ENCODE measurements at places on chromosomes 2 and 18.
A peak's percentile ranks its signal among the peaks of the same experiment; 100 is the strongest.

- peak; percentile 71 for DNase-seq
Observed at GRCh38 chr2:96241900-96242611, 23.7 kb downstream of the TMEM127 start.

DNA sequence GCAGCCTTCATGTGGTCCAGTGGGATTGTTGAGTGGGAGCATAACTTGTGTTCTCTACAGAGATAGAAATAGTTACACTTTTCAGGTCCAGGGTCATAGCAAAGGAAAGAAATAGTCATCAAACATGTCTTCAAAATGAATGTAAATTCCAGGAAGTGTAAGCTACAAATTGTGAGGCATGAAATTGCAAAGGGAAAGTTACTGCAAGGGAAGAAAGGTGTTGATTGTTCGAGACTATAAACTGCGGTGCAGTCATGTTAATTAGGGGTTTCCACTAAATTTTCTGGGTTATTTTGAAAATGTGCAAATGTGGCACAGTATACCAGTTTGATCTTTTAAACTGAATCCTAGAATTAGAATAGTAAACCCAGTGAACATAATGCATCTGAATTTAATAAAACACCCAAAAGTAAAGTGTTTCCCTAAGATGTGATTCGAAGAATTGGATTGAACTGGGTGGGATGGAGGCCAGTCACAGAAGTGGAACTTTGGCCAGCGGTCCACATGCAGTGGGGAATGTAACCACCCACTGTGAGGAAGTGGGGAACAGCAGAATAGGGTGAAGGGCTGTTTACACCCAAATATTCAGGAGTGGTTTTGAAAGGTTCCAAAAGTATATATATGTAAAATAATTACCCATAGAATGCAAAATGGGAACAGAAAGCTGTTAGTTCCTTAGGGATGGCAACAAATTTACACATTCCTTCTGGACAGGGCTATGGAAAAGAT lies 126.5 kb upstream of the CCDC68 start:
- DNase-seq, result no peak

GRCh38 chr2:21268197-21268877 lies 144.6 kb downstream of the TDRD15 start:
- no peak for DNase-seq

DNA sequence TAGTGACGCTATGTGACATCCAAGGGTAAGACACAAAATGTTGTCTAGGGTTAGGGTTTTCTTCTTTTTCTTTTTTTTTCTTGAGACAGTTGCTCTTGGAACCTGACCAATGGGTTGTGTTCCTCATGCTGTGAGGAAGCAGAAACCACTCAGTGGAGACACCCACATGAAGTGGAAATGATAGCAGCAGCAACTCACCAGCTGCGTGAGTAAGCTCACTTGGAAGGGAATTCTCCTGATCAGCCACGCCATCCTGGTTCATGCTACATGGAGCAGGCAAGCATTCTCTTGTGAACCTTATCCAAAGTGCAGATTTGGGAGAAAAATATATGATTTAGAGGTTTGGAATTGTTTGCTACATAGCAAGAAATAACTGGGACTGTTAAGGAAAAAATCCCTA lies 863.7 kb downstream of the EPHA4 start:
- no peak for DNase-seq

DNA sequence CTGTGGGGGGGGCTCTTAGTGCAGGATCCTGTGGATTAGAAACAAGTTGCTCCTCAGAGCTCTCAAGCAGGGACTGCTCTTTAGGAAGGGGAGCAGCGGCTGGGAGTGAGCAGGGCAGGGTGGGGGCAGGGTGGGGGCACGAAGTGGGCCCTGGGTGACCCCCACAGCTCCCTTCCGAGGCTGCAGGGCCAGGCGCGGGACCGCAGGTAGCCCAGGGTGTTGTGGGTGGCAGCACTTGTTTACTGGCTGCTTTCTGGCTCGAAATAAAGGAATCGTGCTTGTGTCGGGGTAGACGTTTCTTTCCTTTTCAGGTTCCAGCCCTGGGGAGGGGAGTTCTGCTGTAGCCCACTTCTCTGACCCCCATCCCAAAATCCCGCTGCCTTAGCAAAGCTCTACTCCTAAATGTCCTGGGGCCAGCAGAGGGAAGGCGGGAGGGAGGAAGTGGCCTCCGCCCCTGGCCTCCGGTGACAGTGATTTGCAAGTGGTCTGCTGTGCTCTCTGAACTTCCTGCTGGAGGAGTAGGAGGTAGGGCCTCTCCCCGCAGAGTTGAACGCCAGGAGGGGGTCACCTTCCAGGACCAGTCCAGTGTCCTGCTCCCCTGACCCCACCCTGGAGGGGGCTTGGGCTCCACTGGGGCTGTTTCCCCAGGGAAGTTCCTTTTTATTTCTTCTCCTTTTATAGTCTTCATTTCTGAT lies 8.3 kb downstream of the NEU4 start:
- no peak for DNase-seq

GRCh38 chr2:178271629-178272333 lies 77.5 kb downstream of the OSBPL6 start:
- peak; percentile 13 for DNase-seq

GRCh38 chr2:96325884-96326255 lies 753 bp downstream of the ITPRIPL1 start:
- DNase-seq, result no peak

DNA sequence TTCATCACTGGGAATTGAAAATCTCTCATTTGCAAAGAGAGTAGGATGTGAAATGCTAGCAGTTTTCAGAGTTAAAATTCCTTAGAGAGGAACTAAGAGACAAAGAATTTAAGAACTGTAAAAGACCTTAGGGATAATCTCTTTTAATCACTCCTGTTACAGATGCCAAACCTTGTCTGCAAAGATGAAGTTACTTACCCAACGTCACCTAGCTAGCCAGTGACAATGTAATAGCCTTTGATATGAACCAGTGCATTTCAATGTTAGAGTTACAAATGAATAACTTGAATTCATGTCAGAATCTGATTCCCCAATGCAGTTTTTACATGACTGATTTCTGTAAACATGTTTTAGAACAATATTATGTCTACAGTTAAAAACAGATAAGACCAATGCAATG lies 190.1 kb downstream of the LRP1B start:
- DNase-seq, result no peak

DNA sequence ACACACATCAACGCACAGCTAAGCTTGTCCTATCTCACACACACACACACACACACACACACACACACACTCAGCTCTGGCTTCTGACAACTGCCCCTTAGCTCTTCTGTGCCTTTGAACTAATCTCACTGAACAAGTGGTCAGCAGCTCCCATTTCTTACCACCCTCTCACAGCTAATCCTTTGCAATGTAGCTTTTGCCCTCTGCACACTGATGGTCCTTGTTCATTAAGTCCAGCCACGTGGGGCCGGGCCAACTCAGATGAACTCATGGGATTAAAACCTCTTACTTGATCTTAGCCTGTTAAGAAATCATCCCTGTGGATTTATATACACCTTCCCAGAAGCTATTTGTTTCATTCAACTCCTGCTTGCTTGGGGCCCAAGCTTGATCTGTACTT lies 36.6 kb downstream of the DPYSL5 start:
- no peak for DNase-seq

- no peak for DNase-seq
Observed at GRCh38 chr2:43224571-43225092, 1.8 kb downstream of the ZFP36L2 start.

DNA sequence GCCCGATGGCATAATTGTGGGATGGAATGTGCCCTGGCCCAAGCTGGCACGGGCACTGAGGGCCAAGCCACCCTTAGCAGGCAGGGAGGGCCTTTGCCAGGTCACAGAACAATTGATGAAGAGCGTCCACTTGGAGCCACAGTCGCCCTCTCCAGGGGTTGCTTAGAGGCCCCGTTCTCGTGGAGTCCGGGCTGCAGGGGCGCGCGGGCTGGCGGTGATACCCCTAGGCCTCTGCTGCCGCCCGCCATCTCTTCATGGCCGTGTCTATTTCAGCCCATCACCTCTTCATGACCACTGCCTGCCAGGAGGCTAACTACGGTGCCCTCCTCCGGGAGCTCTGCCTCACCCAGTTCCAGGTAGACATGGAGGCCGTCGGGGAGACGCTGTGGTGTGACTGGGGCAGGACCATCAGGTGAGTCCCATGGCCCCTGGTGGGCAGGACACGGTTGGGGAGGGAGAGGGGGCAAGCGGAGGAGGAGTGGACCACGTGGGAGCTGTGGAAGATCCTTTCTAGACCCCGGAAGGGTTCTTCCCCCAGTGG lies 17.6 kb downstream of the RAMP1 start:
- no peak for DNase-seq

GRCh38 chr2:241813644-241814392 lies 4.8 kb downstream of the NEU4 start:
- DNase-seq, result no peak

DNA sequence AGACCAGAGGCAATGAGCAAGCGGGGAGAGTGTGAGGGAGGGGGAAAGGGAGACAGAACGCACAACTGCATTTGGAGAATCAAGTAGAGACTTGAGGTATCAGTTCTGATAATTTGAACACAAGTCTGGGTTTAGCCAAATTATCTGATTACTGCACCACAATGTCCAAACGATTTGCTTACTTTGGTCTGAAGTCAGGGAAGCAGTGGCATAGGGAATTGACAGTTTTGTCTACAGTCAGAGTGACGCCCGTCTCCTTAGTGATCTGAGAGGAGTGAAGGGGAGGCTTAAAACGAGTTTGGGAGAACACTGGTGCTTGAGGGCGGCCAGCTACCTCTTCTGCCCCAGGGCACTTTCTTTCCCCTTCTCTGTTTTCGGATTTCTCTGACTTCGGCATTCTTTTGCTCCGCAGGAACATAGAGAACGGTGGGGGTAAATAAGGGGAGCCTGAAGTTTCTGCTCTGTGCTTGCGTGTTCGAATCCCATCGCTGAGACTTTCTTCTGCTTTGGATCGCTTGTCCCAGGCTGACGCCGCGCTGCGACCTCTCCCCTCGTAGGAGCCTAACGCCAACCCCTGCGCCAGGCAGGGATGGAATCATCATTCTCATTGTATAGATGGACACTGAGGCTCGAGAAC lies 2.9 kb upstream of the DLX2 start:
- DNase-seq, result no peak

GRCh38 chr2:56224316-56224715 lies 40.5 kb downstream of the CCDC85A start:
- DNase-seq, result no peak

GRCh38 chr2:68263632-68264031 lies 11.3 kb upstream of the PPP3R1 start:
- no peak for DNase-seq

DNA sequence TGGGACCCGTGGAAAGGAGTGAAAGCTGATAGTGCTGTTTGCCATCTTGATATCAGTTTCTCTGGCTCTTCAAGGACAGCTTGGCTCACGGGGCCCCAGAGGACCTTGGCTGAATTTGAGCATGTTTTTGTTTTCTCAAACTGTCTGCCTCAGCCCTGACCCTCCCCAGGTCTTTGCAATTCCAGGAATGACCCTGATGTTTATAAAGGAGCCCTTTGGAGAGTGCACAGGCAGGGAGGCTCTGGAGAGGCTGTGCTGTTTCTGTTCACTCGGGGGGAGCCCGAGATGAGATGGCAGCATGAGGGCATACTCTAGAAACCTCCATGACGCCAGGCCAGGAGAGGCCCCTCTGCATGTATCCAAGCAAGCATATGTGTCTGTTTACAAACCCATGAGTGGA lies 16.4 kb downstream of the IGFBP2 start:
- no peak for DNase-seq

DNA sequence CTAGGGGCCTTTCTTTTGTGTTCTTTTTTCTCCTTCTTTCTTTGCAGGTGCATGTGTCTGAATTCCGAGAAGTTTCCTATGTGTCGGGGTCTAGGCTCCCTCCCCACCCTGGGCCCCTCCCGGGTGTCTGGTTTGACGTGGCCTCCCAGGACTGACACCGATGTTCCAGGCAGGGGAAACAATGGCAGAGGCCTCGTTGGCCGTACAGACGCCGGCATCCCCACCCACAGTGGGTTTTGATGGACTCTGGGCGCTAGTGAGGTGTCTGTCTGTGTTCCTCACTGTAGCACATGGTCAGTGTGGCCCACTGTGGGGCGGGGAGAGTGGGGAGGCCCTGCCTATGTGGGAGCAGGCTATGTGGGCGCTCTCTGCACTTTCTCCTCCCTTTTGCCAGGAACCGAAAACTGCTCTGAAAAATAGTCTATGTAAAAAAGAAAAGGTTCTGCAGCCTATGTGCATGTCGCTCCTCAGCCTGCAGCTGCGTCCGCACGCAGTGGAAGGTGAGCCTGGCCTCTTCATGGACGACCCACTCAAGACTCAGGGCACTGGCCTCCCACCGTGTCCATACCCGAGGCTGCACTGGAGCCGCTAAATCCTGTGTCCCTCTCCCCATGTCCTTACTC lies 90.9 kb upstream of the ASB18 start:
- no peak for DNase-seq

GRCh38 chr2:224832207-224832606 lies 116.0 kb upstream of the CCDC195 start:
- no peak for DNase-seq

DNA sequence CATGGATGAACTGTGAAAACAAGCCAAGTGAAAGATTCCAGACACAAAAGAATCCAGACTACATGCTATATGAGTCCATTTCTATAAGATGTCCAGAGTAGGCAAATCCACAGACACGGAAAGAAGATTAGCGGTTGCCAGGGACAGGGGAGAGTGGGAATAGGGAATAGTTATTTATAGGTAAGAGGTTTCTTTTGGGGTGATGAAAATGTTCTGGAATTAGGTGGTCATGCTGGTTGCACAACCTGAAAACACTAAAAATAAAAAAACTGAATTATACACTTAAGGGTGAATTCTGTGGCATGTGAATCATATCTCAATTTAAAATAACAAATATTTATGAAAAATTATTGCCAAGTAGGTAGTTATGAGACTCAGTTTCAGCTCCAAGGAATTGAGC lies 168.4 kb downstream of the LTBP1 start:
- DNase-seq, result no peak

DNA sequence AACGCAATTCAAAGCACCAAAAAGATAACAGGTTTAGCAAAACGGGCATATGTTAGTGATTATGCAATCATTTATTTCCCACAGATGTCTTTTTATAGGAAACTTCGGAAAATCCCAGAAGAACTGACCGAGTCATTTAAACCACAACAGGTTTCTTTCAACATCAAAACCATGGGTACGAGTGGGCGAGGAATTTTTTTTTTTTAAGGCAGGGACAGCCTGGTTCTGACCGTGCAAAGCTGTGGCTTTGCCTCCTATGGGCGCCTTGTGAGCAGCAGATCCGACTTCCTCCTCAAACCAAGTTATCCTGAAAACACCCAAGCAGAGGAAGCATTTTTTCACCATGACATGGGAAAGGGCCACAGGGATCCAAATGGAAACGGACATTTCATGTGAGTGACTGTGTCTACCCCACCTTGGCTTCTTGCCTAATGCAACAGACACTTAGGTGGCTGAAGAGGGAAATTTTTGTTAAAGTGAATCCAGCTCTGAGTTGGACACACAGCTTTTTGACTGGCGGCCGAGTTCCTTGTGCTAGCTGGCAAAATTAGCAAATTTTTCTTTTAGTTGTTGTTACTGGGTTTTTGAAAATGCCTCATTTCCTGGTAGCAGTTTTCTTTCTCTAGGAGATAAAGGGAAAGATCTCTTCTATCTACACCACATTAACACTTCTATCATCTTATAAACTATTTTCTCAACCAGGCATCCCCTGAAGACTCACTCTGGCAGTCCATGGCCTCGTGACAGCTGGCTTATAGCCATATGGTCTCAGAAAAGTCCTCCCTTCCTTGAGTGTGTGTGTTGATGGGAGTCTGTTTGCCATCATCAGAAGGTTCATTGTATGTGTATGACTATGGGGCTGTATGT lies 487.4 kb upstream of the ZEB2 start:
- peak; percentile 76 for DNase-seq

GRCh38 chr2:105383432-105384166 lies 15.3 kb downstream of the FHL2 start:
- DNase-seq, result no peak

Measured in RWPE1 (cell line).